ENCODE measurements at places on chromosomes 4 and X. TPM values are rescaled to one million over a fixed set of nuclear protein-coding genes. Genes with fewer than 3 reads are reported as not detected.

Gene RAB33A
- 13.3 TPM for total RNA-seq

Gene LAMP2
- total RNA-seq = 48.9 TPM

Gene NAP1L2
- 7.1 TPM for total RNA-seq

Gene GUCY1B1
- 2.2 TPM for total RNA-seq

Gene LANCL3
- total RNA-seq = 1.1 TPM

Gene PSAPL1
- total RNA-seq = not detected

Gene CYSLTR1
- 0.25 TPM for total RNA-seq

Gene ARAP2
- total RNA-seq = 1.4 TPM

Gene GIMD1
- total RNA-seq = not detected

Gene MAGEA4
- not detected for total RNA-seq

DNA sequence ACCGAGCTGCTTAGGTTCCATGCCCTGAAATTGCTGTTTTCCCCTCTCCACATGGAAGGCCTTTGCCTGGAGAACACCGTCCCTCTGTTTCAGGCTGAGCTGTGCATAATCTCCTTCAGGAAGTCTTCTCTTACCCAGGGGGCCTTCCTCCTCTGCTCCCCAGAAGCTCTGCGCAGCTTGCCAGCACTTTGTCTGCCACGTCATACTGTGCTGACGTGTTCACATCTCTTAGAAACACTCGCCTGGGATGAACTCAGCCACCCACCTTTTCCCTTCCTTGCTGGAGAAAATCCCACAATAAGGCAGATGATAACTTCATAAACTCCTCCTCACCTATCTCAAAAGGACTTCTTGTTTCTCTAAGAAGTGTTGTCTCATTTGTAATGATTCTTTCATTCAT is 110.7 kb downstream of the ARHGAP10 start:
- DNase-seq = no peak
- H3K27me3 ChIP-seq = peaks cover 2% of the 10 kb centered on the region
- H3K4me1 ChIP-seq = no peaks in the 10 kb centered on the region
- H3K36me3 ChIP-seq = no peaks in the 10 kb centered on the region

- no peaks in the 10 kb centered on the region for H3K36me3 ChIP-seq
- no peak overlapping the region for H3K4me3 ChIP-seq
- H3K4me1 ChIP-seq = no peaks in the 10 kb centered on the region
- no peak for DNase-seq
- no peak overlapping the region for H3K27ac ChIP-seq
These were observed 300.9 kb downstream of the SPIN4 start for GRCh38 chrX:63050225-63050624.

GRCh38 chr4:153792618-153793247 is 3.9 kb upstream of the SFRP2 start:
- H3K27ac ChIP-seq = peak overlapping the region; percentile 33
- no peaks in the 10 kb centered on the region for H3K36me3 ChIP-seq
- peaks cover 11% of the 10 kb centered on the region for H3K4me1 ChIP-seq
- peak; percentile 33 for DNase-seq
- H3K27me3 ChIP-seq = peaks cover 25% of the 10 kb centered on the region

- peaks cover 11% of the 10 kb centered on the region for H3K27me3 ChIP-seq
- H3K27ac ChIP-seq = no peak overlapping the region
- no peak for DNase-seq
- peaks cover 12% of the 10 kb centered on the region for H3K36me3 ChIP-seq
These were observed 451 bp downstream of the SOD3 start for GRCh38 chr4:24795666-24796381.

GRCh38 chr4:47651231-47651630 is 166.2 kb downstream of the ATP10D start:
- DNase-seq = no peak
- H3K4me3 ChIP-seq = no peak overlapping the region
- no peaks in the 10 kb centered on the region for H3K27me3 ChIP-seq
- peaks cover 23% of the 10 kb centered on the region for H3K4me1 ChIP-seq
- H3K36me3 ChIP-seq = no peaks in the 10 kb centered on the region

DNA sequence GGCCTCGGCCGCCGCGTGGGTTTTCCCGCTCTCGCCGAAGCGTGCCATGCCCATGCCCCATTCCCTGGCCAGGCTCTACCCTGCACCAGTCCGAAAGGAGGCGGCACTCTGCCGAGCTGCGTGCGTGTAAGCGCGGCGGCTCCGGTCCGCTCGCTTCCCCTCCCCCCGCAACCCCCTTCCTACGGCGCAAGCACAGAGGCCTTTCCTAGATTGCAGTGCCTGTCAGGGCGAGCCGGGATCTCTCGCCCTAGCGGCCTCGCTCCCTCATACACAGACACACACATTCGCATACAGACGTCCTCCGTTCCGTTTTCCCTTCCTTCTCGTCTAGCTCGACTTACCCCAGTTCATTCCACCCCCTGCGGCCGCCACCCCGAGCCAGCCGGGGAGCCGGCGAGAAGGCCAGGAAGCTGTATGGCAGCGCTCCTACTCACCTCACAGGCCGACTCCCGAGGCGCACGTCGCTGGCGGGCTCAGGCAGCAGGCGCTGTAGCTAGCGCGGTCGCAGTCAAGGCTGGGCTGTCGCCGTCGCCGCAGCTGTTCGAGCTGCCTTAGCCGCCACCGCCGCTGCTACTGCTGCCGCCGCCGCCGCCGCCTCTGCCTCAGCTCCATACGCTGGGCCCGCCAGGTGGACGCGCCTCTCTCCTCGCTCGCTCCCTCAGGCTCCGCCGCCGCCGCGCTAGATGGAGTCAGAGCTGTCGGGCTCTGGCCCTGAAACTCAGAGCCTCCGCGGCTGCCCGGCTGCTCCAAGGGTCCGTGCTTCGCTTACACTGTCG is 615 bp downstream of the NEXMIF start:
- peak overlapping the region; percentile 96 for H3K4me3 ChIP-seq
- H3K36me3 ChIP-seq = no peaks in the 10 kb centered on the region
- H3K27ac ChIP-seq = peak overlapping the region; percentile 85
- H3K4me1 ChIP-seq = peaks cover 4% of the 10 kb centered on the region
- peak; percentile 68 for DNase-seq
- H3K27me3 ChIP-seq = peaks cover 5% of the 10 kb centered on the region

DNA sequence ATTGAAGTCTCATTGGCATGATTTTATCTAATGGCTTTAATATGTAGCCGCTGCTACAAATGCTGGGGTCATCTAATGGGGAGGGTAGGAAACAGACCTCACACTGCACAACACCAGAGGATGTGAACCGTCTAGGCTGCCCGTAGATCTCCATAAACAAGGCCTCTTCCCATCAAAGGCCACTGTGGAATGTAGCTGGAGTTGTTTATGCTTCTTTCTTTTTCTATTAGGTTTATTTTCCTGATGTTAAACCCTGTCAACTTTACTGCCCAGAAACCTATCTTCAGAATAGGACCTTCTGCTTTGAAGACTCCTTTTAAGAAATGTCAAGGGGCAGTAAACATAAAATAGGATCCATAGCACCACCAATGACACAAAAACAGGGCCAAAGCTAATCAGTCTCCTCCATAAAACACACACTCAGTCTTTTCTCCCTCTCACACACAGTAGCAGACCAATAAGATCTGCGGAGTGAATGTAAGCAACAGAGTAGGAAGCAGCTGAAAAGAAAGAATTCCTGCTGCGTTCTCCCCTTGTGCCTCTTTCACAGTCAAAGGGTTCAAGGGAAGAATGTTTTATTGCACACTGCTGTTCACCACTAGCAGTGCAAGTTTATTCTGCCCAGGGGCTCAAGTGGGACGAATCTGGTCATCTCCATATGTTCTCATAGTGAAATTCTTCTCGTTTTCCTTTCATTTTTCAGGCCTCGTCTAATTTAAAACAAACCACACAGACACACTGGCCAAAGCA is 72.2 kb downstream of the MAML3 start:
- DNase-seq = no peak
- H3K4me3 ChIP-seq = no peak overlapping the region
- peaks cover 14% of the 10 kb centered on the region for H3K27me3 ChIP-seq
- H3K36me3 ChIP-seq = no peaks in the 10 kb centered on the region
- peak overlapping the region; percentile 17 for H3K27ac ChIP-seq
- H3K4me1 ChIP-seq = peaks cover 60% of the 10 kb centered on the region

DNA sequence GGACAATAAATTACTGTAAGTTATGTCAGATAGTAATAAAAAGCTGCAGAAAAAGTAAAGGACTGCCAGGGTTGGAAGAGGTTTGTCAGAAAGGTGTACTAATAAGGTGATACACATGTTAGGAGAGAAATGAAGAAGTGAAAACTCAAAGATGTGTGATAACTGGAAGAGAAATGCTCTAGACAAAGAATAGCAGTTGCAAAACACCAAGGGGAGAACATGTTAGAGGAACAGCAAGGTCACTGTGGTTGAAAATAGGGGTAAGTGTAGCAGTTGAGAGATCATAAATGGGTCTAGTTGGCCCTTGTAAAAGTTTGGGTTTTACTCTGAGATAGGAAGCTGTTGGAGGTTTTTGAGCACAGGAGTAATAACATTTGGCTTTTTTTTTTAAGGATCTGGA is 46.9 kb downstream of the HSPA4L start:
- H3K36me3 ChIP-seq = no peaks in the 10 kb centered on the region
- no peak overlapping the region for H3K27ac ChIP-seq
- peaks cover 2% of the 10 kb centered on the region for H3K4me1 ChIP-seq
- no peaks in the 10 kb centered on the region for H3K27me3 ChIP-seq

GRCh38 chr4:122679317-122679716 is 53.2 kb upstream of the BBS12 start:
- H3K4me1 ChIP-seq = no peaks in the 10 kb centered on the region
- DNase-seq = no peak
- no peak overlapping the region for H3K4me3 ChIP-seq
- H3K36me3 ChIP-seq = no peaks in the 10 kb centered on the region
- H3K27ac ChIP-seq = no peak overlapping the region

- no peak for DNase-seq
- H3K4me1 ChIP-seq = peaks cover 24% of the 10 kb centered on the region
- peaks cover 8% of the 10 kb centered on the region for H3K27me3 ChIP-seq
- H3K36me3 ChIP-seq = no peaks in the 10 kb centered on the region
- no peak overlapping the region for H3K4me3 ChIP-seq
These were observed 21.4 kb upstream of the PPP2R2C start for GRCh38 chr4:6493658-6494304.

DNA sequence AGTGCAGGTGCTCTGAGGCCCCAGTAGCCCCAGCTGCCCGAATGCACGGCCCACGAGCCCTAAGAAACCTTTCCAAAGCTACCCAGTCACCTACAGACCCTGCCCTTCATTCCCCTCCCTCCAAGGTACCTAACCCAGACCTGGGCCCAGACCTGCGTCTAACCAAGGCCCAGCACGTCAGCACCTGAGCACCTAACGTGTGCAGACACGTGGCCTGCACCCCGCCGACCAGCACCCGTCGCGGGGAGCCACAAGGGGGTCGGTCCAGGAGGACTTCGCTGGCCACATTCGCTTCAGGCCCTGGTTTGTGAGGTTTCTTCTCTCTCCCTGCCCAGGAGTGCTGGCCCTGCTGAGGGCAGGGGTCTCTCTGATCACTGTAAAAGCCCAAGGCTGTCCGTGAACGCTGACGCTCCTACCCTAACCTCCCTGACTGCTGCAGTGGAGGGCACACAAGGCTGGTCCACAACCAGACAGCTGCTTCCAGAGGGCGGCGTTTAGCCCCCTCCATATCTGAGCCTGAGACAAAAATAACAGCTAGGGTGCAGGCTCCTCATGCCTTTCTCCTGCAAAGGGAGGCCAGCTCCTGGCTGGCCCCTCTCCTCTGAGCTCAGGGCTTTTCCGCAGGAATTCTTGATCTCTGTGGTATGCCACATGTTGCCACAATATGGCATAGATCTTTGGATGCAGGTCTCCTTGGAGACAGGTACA is 31.8 kb downstream of the WDR1 start:
- H3K4me3 ChIP-seq = no peak overlapping the region
- H3K36me3 ChIP-seq = no peaks in the 10 kb centered on the region
- H3K27ac ChIP-seq = peak overlapping the region; percentile 33

- no peaks in the 10 kb centered on the region for H3K36me3 ChIP-seq
- H3K27me3 ChIP-seq = no peaks in the 10 kb centered on the region
- H3K4me3 ChIP-seq = no peak overlapping the region
- H3K4me1 ChIP-seq = peaks cover 3% of the 10 kb centered on the region
- H3K27ac ChIP-seq = no peak overlapping the region
These were observed 66.4 kb downstream of the JADE3 start for GRCh38 chrX:46978341-46979291.

DNA sequence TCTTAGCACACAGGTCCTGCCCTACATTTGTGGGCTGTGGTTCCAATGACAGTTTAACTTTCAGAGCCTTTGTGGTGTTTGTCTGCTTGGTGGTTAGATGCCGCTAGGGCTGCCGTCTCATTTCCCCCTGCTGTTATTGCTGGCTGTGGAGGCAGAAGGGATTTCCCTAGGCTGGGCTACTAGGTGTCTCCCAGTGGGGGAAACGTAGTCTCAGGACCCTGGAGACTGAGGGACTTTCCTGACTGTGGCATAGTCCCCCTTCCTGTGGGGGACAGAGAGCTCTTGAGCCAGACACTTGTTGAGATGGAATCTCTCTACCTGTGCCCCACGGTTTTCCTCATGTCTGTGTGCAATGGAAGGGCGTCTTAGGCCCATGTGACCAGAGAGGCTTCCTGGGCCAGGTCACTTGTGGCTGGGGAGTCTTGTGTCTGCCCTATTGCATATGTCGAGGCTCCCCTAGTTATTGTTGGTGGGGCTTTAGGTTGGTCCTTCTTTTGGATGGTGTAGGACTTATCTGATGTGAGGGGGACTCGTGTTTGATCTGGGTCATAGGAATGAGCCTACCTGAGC is 68.2 kb downstream of the ARHGAP10 start:
- no peak overlapping the region for H3K4me3 ChIP-seq
- H3K36me3 ChIP-seq = no peaks in the 10 kb centered on the region
- peaks cover 5% of the 10 kb centered on the region for H3K27me3 ChIP-seq
- H3K4me1 ChIP-seq = peaks cover 8% of the 10 kb centered on the region

- H3K4me1 ChIP-seq = no peaks in the 10 kb centered on the region
- H3K4me3 ChIP-seq = no peak overlapping the region
- no peak overlapping the region for H3K27ac ChIP-seq
- no peak for DNase-seq
- no peaks in the 10 kb centered on the region for H3K36me3 ChIP-seq
These were observed 48.4 kb upstream of the TMPRSS11A start for GRCh38 chr4:68011684-68012083.

DNA sequence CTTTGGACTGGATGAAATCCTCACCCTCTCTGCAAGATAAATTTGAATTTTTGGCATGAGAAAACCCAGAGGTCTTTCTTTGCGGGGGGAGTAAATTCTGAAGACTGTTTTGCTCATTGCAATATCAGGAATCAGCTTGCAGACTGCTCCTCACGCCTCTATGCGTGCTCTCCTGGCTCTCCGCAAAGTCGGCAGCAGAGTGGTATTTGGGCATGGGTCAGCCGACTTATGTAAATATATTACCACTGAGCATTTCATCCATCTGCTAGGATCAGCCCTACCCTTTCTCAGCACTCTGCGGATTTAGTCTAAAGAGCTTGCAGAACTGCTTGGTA is 288.0 kb downstream of the ASMT start:
- peaks cover 2% of the 10 kb centered on the region for H3K27me3 ChIP-seq
- no peak overlapping the region for H3K4me3 ChIP-seq
- H3K4me1 ChIP-seq = no peaks in the 10 kb centered on the region
- DNase-seq = no peak
- H3K27ac ChIP-seq = no peak overlapping the region

GRCh38 chrX:17580539-17581152 is 156.6 kb upstream of the SCML1 start:
- H3K4me1 ChIP-seq = peaks cover 25% of the 10 kb centered on the region
- peak overlapping the region; percentile 57 for H3K4me3 ChIP-seq
- DNase-seq = no peak
- H3K36me3 ChIP-seq = no peaks in the 10 kb centered on the region

Data from glutamatergic neuron (in vitro differentiated cells).